ENCODE measurements at places on chromosomes 5 and 9. TPM values are rescaled to one million over a fixed set of nuclear protein-coding genes. Genes with fewer than 3 reads are reported as not detected.

- no peak for DNase-seq
These were observed 27.1 kb upstream of the SEMA4D start for GRCh38 chr9:89524963-89525362.

- no peak for DNase-seq
These were observed 98.5 kb downstream of the ADAMTS12 start for GRCh38 chr5:33793276-33793675.

DNA sequence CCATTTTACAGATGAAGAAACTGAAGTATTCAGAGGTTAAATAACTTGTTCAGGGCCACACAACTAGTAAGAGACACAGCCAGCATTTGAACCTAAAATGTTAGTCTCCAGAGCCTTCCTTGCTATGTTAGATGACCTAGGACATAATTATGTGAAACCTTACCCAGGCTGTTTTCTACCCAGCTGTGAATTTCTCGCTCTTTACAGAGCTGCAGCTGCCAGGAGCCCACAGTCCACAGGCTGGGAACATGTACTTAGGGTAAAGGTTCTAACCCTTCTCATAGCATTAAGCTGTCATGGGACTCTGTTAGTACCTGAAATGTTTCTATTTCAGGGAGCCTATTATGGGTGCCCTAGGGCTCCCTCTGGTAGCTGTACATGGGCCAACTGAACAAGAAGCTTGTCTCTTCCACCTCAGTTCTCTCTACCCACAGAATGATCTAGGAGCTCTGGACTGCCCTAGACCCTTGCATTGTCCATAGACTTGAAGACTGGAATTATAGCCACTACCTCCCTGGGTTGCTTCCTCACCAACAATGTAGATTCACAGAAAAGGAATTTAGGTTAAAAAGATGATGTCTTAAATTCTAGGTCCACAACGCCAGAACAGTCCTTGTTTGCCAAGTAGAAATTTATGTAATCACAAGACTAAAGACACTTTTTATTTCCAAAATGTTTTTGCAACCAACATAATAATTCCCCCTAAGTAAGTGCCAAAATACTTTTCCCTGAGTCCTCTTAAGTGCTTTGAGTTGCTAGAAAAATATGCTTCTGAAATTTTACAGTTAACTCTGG lies 262.9 kb downstream of the PIK3R1 start:
- DNase-seq = no peak

Gene IL9
- not detected for total RNA-seq

DNA sequence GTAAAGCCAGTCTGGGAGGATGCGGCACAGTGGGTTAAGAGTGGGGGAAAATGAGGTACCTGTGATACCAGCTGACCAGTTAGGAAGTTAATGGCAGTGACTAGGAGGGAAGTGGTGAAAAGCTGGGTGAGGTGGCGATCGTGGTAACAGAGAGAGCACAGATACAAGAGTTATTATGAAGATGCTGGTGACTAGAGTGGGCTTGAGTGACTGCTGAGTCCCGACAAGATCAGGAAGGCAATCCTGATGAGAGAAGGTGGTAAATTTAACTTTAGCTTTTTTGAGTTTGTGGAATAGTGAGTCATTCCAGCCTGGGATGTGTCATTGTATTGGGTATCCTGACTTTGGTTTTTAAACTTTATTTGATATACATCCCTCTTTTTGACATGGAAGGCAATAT lies 38.8 kb downstream of the CMYA5 start:
- no peak for DNase-seq

Gene GPR107
- total RNA-seq = 29.9 TPM

Gene DAB2
- 4.2 TPM for total RNA-seq

DNA sequence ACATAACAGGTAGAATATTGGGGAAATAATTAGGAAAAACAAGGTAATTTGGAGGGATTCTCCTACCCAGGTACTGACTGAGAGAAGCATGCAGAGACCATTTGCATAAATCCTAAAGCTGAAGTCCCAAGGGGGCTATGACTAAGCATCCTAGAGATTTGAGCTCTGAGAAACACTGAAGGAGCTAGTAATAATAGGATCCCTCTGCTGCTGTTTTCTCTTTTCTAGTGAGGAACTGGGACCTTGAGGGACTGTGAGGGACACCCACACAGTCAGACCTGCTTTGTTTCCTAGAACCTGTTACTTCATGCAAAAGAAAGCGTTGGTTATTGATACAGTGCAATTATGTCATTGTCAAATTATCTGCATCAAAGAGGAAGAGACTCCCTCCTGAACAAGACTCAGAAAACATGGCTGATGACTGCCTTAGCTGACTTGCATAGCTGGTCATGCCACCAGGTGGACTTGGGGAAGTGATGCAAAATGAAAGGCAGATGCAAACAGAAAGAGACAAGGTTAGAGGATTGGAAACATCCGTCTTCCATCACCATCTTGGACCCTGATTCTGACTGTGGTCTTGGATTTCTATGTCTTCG lies 335.4 kb downstream of the NTRK2 start:
- no peak for DNase-seq

Gene SLC34A3
- not detected for total RNA-seq

- DNase-seq = no peak
These were observed 127.3 kb downstream of the MACROH2A1 start for GRCh38 chr5:135271533-135272310.

Gene SCGB3A2
- total RNA-seq = not detected

DNA sequence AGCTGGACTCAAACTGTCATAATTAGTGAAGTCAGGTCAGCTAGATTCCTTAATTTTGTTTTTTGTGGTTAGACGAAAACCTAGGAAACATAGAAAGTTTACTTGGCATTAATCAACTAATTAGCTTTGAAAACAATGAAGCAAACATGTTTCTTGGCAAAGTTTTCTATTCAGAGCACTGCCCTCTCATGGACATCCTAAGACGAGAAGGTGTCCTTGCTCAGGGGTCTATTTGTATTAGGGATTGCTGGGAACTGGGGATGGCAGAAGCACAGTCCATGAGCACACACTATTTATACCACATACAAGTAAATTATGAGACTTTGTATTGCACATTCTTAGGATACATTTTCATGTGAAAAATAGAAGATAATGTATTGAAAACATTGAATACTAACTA lies 49.7 kb downstream of the POC5 start:
- DNase-seq = no peak

Gene MLANA
- total RNA-seq = not detected

Gene AGXT2
- total RNA-seq = not detected

DNA sequence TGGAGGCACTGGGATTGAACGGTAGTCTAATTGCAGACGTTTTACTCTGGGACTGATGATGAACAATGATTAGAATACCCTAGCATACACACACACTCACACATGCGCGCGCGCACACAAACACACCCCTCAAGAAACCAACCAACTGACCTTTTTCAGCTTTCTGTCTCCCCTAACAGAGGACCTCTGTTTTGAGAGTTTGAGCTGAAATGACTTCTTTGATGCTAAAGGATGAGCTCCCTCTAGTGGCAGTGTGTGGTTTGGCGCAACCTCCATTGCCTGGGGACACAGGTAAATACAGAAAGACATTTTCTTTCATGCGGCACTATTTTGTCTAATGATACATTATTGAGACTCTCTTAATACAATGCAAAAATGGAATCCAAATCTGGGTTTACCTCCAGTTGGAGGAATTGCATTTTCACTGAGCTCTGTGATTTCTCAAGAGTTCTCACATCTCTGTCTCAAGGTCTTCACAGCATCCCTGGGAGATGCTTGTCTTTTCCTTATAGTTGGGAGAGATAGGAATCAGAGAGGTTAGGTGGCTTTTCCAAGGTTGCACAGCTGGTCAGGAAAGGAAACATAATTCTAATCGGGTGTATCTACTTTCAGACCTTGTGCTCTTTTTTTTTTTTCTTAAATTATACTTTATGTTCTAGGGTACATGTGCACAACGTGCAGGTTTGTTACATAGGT lies 187.5 kb downstream of the TMEM38B start:
- DNase-seq = peak; percentile 77

DNA sequence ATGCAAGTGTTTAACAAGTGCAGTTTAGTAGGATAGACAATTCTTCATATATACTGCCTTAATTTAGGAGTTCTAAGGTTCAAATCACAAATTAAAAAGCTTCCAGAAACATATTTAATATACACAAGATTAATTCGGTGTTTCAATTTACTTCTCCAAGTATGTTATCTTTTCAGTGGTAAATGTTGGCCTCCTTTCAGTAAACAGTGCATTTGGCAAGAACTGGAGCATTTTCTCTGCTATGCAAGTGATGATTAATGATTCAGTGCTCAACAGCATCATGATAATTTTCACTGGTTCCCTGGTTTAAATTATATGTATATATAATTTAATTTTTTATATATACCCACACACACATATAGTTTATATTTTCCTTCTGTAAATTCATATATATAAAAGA lies 541.7 kb downstream of the EFNA5 start:
- no peak for DNase-seq

Gene MAMDC4
- 2.7 TPM for total RNA-seq

Gene UAP1L1
- 14.8 TPM for total RNA-seq

GRCh38 chr9:109967651-109968642 lies 187.9 kb downstream of the PALM2AKAP2 start:
- peak; percentile 86 for DNase-seq

- DNase-seq = no peak
These were observed 211.3 kb upstream of the KLF4 start for GRCh38 chr9:107700847-107701246.

DNA sequence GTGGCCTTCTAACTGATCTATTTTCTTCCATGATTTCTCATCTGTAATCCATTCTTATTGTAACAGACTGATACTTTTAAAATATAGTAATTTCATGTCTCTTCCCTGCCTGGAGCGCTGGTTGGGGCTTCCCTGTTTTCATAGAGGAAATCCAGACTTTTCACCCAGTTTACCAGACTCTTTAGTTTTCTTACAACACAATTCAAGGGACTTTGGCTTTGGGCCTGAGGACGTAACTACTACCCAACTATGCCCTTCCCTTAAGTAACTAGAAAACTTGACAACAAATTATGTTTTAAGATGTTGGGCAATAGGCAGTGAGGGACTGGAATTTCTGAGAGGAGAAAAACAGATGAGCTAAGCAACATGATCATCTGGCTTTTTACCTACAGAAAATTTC lies 289.6 kb downstream of the FGF10 start:
- DNase-seq = no peak

- no peak for DNase-seq
These were observed 136.1 kb downstream of the PDE4D start for GRCh38 chr5:59757442-59757841.

- DNase-seq = no peak
These were observed 189.4 kb downstream of the IRX2 start for GRCh38 chr5:2562036-2562435.

- no peak for DNase-seq
These were observed 25.1 kb downstream of the ARHGAP26 start for GRCh38 chr5:142795251-142795650.

DNA sequence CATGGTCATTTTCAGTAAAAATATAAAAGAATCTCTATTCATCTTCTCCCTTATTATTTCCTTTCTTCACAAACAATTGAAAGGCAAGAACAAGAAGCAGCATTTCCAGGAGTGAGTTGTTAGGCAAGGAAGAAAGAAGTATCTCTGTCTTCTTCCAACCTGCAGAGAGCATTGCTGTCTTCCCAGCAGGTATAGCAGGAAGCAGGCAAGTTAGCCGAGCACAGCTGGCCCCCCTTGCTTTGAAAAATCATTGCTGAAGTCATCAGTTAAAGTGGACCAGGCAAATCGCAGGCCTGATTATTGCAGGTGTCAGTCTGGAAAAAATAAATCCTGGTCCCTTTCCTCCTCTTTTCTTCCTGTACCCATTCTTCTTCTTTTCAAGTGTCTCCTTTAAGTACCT lies 353.1 kb upstream of the BRINP1 start:
- no peak for DNase-seq

GRCh38 chr5:133934822-133935666 lies 33.4 kb downstream of the C5orf15 start:
- DNase-seq = no peak

DNA sequence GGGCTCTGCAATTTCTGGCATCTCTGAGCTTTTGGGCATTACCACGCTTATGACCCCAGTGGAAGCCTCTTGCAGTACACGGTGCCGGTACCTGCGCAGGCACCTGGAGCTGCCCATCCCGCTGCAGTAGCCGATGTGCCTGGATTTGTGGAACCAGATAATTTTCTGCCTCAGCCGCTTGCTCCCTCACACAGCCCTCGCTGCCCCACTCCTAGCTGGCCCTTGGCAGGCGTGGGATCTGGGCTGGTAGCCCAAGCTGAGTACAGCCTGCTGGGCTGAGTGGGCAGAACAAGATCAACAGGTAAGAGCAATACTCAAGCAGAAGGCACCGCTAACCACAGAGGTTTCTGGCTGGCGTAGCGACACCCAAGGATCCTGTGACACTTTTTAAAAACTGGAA lies 1808.8 kb upstream of the ACO1 start:
- no peak for DNase-seq

Gene TMEM171
- total RNA-seq = not detected

DNA sequence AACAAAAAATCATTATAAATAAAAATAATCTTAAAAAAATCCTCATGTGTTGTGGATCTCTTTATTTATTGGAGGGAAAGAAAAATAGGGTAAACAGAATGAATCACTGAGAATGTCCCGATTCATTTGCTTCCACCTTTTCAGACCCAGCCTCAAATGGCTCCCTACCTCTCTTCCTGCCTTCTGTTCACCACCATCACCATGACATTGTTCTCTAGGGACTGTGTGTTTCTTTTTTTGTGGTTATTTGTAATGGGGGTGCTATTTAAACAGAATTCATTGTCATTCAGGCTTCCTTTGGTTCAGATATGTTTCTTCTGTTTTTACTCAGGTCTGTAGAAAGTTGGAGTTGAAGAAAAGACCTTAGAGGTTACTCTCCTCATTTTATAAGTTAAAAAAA lies 198.2 kb downstream of the KIF4B start:
- no peak for DNase-seq

- no peak for DNase-seq
These were observed 18.5 kb upstream of the ERMP1 start for GRCh38 chr9:5851445-5851844.

- no peak for DNase-seq
These were observed at the start of gene ADAMTS2 for GRCh38 chr5:179345433-179346321. Gene ADAMTS2, minus strand, starts transcription at chr5:179345461. Its CDS starts 133 bp downstream, at chr5:179345328.

GRCh38 chr9:33466565-33467495 lies 6.9 kb downstream of the NOL6 start:
- peak; percentile 67 for DNase-seq

- no peak for DNase-seq
These were observed 85.6 kb downstream of the ROR2 start for GRCh38 chr9:91864380-91864779.

DNA sequence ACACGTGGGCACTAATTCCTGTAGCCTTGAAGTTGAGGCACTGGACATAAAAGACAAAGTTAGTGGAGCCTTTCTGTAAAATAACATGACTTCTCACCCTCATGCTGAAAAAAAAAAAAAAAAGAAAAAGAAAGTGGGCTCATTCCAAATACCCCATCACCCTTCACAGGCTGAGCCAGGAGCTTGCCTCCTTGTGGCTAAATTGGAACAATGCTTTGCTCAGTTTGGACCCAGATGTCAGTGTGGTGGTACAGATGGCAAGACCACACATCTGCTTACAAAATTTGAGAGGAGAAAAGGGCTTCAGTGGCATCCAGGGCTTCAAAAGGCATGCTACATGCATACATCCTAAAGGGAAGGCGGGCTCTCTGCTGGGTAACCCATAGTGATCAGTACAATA lies 342.8 kb downstream of the EBF1 start:
- no peak for DNase-seq
